DMS53 (cell line): ENCODE measurements at places on chromosomes 11 and 22.

DNA sequence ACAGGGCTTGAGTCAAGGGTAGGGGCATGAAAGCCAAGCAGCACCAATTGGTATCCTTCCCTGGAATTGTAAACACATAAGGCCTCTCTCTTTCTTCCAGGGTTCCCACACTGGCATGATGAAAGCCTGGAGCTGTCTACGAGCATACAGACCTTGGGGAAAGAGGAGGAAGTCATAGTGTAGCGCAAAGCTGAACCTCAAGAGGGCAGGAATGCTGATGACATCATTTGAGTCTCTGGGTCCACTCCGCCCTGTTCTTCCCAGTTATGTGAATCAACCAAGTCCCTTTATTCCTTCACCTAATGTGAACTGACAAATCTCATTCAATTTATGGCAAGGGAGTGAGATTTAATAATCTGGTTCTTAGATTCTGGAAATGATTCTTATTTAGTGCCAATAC, 266.4 kb upstream of the NCAM1 start:
- peak; percentile 63 for DNase-seq

DNA sequence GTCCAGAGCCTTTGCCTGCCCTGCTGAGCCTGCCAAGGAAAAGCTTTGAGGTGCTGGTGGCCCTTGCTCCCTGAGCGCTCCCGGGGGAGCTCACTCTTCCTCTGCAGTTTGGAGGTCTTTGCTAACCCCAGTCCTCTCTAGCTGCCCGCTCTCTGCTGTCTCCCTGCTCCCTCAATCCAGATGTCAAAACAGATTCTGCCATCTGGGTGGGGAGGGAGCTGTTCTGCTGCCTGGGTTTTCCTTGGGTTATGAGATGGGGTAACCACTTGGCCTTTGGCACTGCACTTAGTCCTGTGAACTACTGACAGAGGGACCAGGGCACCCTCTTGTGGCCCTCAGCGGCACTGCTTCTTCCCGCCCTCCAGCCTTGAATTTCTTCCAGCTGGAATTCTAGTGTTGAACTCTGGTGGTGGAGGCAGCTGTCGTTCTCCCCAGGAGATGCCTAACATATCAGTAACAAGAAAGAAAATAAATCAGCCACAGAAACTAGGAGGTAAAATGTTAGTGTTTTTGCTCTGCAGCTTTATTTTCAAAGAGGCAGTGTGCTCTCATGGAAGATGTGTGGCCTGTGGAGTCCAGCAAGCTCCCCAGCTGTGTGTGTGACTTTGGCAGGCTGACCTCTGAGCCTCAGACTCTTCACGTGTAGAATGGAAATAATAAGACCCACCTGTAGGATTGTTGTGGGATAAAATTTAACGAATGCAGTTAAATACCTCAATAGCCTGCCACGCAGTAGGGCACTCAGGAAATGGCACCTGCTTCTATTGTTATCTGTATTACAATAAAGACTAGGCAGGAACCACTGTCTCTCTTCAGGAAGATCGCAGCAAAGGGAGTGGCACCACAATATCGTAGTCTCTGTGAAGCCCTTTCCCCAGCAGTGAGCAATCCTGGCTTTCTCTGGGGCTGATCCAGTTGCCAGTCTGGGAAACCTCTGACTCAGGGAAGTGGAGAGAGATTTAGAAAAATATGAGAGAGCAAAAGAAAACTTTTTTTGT, 23.4 kb downstream of the ARFGAP2 start:
- DNase-seq, result peak; percentile 86

GRCh38 chr11:134665571-134666270, 253.7 kb upstream of the B3GAT1 start:
- DNase-seq, result no peak

DNA sequence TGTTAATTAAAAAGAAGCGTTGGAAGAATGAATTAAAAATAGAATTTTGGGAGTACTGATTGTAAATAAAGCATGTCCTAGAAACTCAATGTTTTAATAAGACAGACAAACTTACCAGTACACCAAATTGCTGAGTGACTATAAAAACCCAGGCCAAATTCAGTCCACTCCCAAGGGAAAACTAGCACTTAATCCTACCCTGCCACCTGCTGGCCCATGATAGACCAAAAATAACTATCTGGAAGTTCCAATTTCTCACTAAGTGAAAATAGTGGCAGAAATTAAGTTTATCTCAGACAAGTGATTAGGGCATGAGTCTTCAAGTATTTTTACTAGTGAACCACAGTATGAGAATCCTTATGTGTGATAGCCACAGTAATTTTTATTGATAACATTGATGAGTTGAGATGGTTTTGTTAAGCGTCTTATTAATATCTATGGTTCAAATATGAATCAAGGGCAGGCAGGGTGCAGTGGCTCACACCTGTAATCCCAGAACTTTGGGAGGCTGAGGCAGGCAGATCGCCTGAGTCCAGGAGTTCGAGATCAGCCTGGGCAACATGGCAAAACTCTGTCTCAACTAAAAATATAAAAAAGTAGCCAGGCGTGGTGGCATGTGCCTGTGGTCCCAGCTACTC, 9.8 kb upstream of the DDX10 start:
- peak; percentile 78 for DNase-seq

DNA sequence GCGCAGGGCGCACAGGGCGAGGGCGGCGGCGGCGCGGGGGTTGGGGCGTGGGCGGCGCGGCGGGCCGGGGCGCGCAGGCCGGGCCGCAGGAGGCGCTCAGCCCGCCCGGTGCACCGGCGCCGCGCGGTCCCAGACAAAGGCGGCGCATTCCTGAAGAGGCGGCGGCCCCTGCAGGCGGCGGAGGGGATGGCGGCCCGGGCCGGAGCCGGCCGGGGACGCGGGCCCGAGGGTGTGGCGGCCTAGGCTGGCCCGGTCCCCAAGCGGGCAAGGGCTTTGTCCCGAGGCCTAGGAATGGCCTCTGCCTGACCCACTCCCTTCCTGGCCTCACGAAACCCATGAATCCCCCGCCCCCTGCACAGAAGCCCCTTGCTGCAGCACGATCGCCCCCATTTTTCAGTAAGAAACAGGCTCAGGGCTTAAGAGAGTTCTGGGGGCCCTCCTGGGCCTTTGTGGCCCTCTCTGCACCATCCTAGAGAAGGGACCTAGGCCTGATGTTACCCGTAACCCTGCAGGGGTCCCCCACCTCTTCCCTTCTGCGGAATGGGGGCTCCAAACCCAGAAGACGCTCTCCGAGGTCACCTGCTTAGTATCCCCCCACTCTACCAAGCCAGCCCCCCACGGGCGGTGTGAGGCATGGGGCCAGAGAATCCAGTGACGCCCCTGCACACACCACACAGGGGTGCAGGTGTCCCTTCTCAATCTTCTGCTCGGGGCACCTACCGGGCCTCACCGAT, at the start of gene RTN4R:
Gene RTN4R (minus strand): TSS at position 40 of the 734 bp plus-strand sequence. CDS start 226 bp downstream, outside the sequence.
- peak; percentile 71 for DNase-seq

DNA sequence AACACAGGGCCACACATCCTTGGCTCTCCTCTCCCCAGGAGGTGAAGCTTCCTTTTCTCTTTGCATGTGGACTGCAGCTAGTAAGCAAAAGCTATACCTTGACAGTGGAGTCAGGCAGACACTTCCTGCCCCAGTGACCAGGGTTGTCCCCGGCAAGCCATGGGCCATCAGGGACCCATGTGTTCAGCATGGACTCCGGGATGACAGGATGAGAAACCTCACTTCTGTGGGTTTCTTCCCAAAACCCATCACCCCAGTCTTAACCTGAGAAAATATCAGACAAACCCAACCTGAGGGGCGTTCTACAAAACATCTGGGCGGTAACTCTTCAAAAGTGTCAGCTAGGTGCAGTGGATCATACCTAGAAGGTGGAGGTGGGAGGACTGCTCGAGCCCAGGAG, 40.2 kb downstream of the GNB1L start:
- DNase-seq, result no peak

- no peak for DNase-seq
Observed at GRCh38 chr22:28012832-28013460, 93.9 kb upstream of the PITPNB start.

GRCh38 chr11:94933223-94934130, 39.9 kb downstream of the CWC15 start:
- no peak for DNase-seq

DNA sequence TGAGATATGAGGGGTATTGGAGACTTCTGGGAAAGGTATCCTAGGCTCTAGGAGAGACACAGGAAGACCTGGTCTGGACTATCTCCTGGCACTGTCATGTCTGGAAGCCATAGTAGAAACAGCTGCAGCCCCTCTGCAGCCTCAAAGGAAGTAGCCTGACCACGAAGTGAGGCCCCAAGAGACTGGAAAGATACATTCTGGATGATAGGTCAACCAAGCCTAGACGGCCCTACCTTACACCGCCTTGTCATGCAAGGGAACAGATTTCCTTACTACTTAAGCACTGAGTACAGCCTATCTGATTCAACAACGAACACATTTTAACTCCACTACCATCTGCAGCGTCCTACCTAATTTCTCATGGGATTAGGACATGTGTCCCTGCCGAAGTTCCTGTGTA, 31.1 kb downstream of the UQCR10 start:
- DNase-seq, result no peak

GRCh38 chr11:17498058-17498457, 21.4 kb upstream of the ABCC8 start:
- peak; percentile 86 for DNase-seq

DNA sequence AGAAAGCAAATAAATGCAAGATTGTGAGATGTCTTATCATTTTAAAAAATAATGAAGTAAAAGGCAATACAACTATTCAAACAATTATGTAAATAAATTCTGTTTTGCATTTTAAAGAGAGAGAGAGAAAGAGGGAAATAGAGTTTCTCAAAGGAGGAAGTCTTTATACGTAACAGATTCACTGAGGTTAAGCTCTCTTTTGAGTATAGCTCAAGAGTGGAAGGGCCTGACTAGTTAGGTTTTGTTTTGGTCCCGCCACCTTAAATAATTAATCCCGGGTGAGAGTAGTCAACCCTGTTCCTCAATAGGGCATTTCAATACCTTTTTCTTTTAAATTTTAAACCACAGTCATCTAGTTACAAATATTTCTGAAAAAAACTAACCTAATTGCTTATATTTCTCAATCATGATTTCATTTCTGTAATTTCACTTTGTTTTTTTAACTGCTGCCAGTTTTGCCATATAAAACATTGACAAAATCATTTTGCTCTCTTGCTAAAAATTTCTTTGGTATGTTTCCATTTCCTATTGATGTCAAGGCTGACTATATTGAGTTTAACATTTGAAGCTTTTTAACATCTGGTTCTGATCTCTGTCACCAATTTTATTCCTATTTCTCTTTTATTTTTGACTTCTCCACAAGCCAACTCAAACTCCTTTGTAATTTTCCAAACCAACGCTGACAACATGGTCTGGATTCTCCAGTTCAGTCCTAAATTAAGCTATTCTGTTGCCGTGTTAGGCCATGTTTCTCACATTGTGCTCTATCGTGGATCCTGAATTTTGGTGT, 10.3 kb downstream of the OR10D3 start:
- DNase-seq, result no peak

- DNase-seq, result peak; percentile 72
Observed at GRCh38 chr22:30287648-30288418, 1.5 kb downstream of the CASTOR1 start.

GRCh38 chr11:37621662-37622061, 1023.6 kb upstream of the RAG2 start:
- no peak for DNase-seq

DNA sequence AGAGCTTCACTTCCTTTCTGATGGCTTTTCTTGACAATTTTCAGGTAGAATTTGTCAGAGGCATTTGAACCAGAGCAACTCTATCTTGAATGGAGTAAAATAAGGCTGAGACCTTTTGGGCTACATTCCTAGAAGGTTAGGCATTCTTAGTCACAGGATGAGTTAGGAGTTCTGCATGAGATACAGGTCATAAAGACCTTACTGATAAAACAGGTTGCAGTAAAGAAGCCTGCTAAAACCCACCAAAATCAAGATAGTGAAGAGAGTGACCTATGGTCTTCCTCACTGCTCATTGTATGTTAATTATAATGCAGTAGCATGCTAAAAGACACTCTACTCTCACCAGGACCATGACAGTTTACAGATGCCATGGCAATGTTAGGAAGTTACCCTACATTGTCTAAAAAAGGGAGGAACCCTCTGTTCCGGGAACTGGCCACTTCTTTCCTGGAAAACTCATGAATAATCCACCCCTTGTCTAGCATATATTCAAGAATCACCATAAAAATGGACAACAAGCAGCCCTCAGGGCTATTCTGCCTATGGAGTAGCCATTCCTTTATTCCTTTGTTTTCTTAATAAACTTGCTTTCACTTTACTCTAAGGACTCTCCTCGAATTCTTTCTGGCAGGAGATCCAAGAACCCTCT, 1519.7 kb upstream of the TENM4 start:
- no peak for DNase-seq
